Stomach (tissue), 19 donors: ENCODE measurements at places on chromosomes 5 and 9. TPM values are rescaled to one million over a fixed set of nuclear protein-coding genes. Genes with fewer than 3 reads are reported as not detected.
A peak's percentile ranks its signal among the peaks of the same experiment; 100 is the strongest.

Gene TMOD1
- 4.9 TPM for polyA plus RNA-seq

DNA sequence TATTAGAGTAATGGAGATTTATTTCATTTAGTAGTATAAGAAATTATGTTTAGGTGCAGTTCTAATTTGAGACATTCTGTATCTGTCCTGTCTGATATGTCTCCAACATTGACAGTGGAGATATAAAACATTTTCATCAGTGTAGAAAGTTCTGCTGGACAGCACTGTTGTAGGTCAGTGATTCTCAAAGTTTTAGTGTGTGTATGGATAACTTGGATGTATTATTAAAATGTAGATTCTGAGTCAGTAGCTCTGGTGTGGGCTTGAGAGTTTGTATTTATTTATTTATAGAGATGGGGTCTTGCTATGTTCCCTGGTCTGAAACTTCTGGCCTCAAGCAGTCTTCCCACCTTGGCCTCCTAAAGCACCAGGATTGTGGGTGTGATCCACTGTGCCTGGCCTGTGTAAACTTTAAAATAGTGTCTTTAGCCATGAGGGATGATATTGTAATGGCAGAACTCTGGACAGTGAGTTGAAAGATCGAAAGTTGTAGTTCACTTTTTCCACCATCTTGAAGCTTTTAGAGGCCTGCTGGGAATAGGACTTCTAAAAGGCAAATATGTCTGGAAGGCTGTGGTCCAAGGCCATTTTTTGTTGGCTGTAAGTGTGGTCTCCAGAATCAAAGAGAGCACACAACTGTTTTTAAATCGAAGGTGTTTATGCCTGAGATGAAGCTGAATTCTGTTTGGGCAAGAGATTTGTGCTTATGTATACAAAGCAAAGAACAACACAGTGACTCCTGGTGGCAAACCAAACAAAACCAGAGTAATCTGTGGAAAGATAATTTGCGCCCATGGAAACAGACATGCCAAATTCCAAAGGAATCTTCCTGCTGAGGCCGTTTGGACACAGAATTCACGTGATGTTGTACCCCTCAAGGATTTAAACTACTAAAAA is 12.4 kb downstream of the UBAP1 start:
- H3K36me3 ChIP-seq: peaks cover 2% of the 10 kb centered on the region
- H3K4me1 ChIP-seq: peaks cover 41% of the 10 kb centered on the region
- no peaks in the 10 kb centered on the region for H3K27me3 ChIP-seq
- DNase-seq: peak; percentile 43

DNA sequence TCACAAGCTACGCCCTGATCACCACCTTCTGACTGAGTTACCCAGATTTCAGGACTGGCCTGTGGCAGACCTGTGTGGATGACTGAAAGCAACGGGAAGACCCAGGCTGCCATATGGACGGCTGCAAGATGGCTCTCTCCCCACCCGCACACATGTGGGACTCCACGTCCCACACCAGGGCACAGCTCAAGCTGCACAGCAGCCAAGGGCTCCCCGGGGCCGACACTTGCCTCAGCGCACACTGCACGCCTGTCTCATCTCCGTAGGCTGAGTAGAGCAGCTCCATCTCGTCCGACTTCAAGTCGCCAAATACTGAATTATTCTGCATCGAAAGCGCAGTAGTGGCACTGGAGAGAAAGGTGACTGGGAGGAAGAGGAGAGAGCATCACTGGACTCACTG is 14.5 kb downstream of the BRD9 start:
- H3K36me3 ChIP-seq: peaks cover 82% of the 10 kb centered on the region
- no peaks in the 10 kb centered on the region for H3K27me3 ChIP-seq
- H3K4me3 ChIP-seq: no peak overlapping the region
- H3K4me1 ChIP-seq: no peaks in the 10 kb centered on the region
- DNase-seq: no peak

DNA sequence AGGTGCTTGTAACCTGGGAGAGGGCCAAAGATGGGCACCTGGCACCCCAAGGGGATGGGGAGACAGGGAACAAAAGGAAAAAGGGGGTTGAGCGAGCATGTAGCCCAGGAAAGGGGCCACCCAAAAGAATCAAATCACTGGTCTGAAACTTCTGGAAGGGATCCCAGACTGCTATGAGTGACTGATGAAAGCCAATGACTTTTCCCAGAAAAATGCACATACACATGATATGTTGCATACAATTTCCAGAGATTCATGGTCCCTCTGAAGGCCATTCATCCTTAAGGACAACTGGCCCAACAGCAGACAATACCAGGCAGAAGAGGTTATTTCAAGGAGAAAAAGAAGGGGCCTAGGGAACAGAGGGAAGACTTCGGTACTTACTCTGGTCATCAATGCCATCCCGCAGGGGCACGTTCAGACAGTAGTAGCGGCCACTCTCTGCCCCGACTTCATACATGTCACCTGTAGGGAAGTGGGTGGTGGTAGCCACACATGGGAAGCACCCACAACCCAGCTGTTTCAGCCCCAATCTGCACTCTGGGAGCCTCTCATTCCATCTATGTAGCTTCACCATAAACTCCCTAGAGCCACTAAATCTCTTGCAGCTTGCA is 8.4 kb downstream of the HDAC3 start:
- no peaks in the 10 kb centered on the region for H3K27me3 ChIP-seq
- no peak overlapping the region for H3K4me3 ChIP-seq
- peaks cover 83% of the 10 kb centered on the region for H3K36me3 ChIP-seq
- H3K4me1 ChIP-seq: peaks cover 17% of the 10 kb centered on the region
- DNase-seq: no peak

GRCh38 chr9:114694719-114695269 is 12.8 kb upstream of the TEX48 start:
- H3K4me1 ChIP-seq: no peaks in the 10 kb centered on the region
- DNase-seq: no peak
- no peak overlapping the region for H3K4me3 ChIP-seq
- H3K27me3 ChIP-seq: no peaks in the 10 kb centered on the region
